Activated CD4-positive, alpha-beta memory T cell treated with anti-CD3 and anti-CD28 coated beads, Interleukin-2, amount 10 ng/mL, durations not matched to agents 7 days and 5 days (primary cell): ENCODE measurements at places on chromosomes 12 and 14. TPM values are rescaled to one million over a fixed set of nuclear protein-coding genes. Genes with fewer than 3 reads are reported as not detected.

SBNO1 gene
- 40.2 TPM for total RNA-seq

C1S gene
- total RNA-seq, result 1.7 TPM

CLEC2D gene
- 446 TPM for total RNA-seq

HOXC10 gene
- not detected for total RNA-seq

PLEKHH1 gene
- total RNA-seq, result 0.53 TPM

RTN1 gene
- total RNA-seq, result not detected

SERPINA9 gene
- not detected for total RNA-seq

FAM161B gene
- total RNA-seq, result 2.1 TPM

DNA sequence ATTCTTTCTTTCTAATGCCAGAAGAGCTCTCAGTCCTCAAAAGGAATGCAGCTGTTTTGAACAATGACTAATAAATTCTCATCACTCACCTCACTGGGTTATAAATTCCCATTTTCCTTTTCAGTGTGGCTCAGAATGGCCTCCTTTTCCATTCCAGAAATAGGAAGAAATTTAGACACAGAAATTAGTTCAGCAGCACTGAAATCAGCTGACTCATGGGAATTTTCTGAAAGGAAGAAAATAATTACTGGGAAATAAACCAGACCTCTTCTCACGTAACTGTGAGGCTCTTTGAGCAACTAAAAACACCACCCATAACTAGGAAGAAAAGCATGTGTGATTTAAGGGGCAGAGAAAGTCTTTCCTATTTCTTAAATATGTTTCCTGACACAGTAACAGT, 23.8 kb downstream of the CD163 start:
- no peaks in the 10 kb centered on the region for H3K4me1 ChIP-seq
- H3K4me3 ChIP-seq, result no peak overlapping the region
- no peaks in the 10 kb centered on the region for H3K36me3 ChIP-seq
- DNase-seq, result no peak
- H3K27ac ChIP-seq, result no peak overlapping the region

- H3K36me3 ChIP-seq, result no peaks in the 10 kb centered on the region
- peak overlapping the region; percentile 46 for H3K4me3 ChIP-seq
- H3K27ac ChIP-seq, result no peak overlapping the region
- peak; percentile 77 for DNase-seq
These were observed 74.2 kb upstream of the NAP1L1 start for GRCh38 chr12:76158518-76159321.

GRCh38 chr12:132660996-132661395, 26.1 kb downstream of the POLE start:
- H3K36me3 ChIP-seq, result peaks cover 87% of the 10 kb centered on the region
- DNase-seq, result no peak
- H3K4me1 ChIP-seq, result peaks cover 39% of the 10 kb centered on the region

DNA sequence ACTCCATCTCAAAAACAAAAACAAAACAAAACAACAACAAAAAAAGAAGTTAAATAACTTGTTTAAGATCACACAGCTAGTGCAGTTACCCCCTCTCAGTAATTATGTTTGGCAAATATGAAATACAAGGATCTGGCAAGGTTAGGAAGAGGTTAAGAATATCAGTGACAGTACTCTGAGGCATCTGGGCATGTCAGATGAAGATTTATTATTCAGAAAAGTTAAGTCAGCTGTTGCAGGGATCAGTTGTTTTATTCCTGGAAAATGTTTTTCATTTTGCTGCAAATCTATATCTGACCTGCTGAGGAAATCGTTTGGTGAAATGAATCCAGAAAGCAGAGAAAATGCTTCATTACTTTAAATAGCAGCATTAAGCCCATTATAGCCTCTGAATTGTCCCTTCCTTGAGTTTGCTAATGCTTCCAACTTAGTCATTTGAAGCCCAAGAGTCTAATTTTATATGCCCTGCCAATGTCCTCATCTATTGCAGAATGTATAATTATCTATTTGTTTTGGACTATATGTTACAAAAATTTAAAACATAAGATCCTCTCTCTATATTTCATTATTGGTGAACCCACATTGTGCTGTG, 8.1 kb downstream of the GPX2 start:
- DNase-seq, result no peak
- no peaks in the 10 kb centered on the region for H3K27me3 ChIP-seq
- peaks cover 31% of the 10 kb centered on the region for H3K4me1 ChIP-seq
- H3K4me3 ChIP-seq, result no peak overlapping the region

DNA sequence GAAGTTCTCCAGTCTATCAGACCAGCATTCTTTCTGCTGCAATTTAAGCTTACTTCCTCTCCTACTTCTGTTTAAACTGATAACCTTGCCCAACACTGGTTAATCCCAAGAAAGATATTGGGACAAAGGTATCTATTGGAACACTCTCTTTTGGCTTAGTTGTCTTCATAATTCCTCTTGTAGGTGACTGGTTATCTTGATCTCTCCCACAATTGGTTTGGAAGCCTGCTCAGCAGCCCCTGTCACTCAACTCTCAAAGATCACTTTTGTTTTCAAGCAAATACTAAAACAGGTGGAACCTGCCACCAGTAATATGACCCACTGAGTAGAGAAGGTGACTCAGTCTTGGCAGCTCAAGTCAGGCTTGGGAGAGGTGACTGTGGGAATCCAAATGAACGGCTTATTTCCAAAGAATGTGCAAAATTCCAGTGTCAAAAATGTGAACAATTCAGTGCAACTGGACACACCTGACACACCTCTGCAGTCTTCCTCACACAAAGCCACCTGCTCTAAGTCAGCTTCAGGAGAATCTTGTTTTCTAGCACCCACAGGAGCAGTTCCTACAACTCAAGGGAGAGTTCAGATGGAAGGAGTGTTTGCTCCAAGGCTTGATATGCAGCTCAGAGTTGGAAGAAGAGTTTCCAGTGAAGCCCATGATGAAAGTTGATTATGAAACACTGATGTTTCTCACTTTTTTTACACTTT, 83.2 kb upstream of the SLC38A2 start:
- no peak for DNase-seq
- peak overlapping the region; percentile 21 for H3K4me3 ChIP-seq
- no peaks in the 10 kb centered on the region for H3K27me3 ChIP-seq

GRCh38 chr12:92898755-92899154, 30.3 kb downstream of the EEA1 start:
- no peak for DNase-seq
- no peaks in the 10 kb centered on the region for H3K27me3 ChIP-seq
- no peak overlapping the region for H3K27ac ChIP-seq
- no peak overlapping the region for H3K4me3 ChIP-seq
- peaks cover 7% of the 10 kb centered on the region for H3K36me3 ChIP-seq

GRCh38 chr14:102625564-102626296, 33.3 kb downstream of the RCOR1 start:
- no peak overlapping the region for H3K27ac ChIP-seq
- DNase-seq, result no peak
- H3K36me3 ChIP-seq, result peaks cover 7% of the 10 kb centered on the region
- H3K4me1 ChIP-seq, result peaks cover 20% of the 10 kb centered on the region

GRCh38 chr12:47087088-47087688, 7.4 kb upstream of the AMIGO2 start:
- H3K4me1 ChIP-seq, result peaks cover 40% of the 10 kb centered on the region
- no peak for DNase-seq
- no peak overlapping the region for H3K4me3 ChIP-seq
- H3K27ac ChIP-seq, result no peak overlapping the region

DNA sequence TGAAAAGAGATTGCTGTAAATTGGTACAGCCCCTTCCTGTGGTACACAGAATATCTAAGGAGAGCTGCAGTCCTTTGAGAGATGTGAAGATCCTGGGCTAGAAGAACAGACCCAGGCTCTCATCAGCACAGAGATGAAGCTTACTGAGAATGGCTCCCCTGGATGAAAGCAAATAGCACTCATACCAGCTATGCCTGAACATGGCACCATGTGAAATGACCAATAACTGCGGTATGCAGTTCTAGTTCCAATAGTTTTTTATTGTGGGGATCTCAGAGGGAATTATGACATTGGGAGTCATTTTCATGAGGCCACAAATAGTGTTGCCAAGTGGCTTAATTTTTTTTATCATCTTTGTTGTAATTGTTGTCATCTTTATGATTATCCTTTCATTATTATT, 15.4 kb upstream of the TRHDE start:
- H3K27me3 ChIP-seq, result no peaks in the 10 kb centered on the region
- H3K36me3 ChIP-seq, result no peaks in the 10 kb centered on the region
- no peak overlapping the region for H3K27ac ChIP-seq
- no peak for DNase-seq
- H3K4me3 ChIP-seq, result no peak overlapping the region

DNA sequence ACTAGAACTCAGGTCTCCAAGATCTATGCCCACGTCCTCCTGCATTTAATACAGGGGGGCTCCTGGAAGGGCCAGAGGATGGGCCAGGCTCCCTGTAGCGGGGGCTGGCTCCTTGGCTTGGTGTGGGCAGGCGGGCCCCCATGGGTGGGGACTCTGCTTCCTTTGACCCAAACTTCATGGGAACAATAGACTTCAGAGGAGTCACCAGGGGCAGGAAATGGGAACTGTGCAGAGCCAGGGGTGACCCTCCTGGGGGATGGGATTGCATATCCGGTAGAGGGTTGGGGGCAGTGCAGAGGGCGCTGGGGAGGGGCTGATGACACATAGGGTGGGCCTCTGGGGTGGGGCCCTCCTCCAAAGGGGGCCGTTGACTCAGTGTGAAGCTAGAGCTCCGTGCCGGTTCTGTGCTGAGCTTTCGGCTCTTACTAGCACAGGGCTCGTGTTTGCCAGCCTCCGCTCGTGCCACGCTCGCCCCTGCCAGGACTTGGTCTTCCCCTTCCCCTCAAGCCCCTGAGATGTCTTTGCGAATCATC, 4.6 kb downstream of the TEAD4 start:
- no peak for DNase-seq
- H3K27me3 ChIP-seq, result peaks cover 34% of the 10 kb centered on the region
- H3K27ac ChIP-seq, result no peak overlapping the region
- peaks cover 15% of the 10 kb centered on the region for H3K4me1 ChIP-seq

DNA sequence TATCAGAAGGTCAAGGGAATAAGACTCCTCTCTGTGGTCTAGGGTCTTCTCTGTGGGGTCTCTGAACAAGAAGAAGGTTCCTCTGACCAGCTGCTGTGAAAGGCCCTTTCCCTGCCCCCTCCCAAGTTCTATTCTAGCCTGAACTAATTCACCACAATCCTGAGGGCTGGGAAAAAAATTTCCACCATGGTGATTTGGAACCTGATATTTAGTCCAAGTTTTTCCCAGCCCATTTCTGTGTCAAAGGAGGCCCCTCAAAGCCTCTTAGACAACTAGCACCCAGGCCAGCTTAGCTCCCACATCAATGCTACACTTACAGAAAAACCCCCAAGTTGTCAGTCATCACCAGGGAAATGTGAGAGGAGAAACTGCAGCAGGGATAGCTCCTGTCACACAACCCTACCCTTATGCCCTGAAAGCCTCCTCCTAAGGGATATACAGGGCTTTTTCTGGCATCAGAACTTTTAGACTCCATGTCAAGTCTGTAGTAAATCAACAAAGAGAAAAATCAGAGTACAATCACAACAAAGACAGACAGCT, 4.5 kb downstream of the FMNL3 start:
- H3K27ac ChIP-seq, result no peak overlapping the region
- peaks cover 64% of the 10 kb centered on the region for H3K4me1 ChIP-seq
- no peak overlapping the region for H3K4me3 ChIP-seq
- no peak for DNase-seq
- H3K27me3 ChIP-seq, result peaks cover 3% of the 10 kb centered on the region

DNA sequence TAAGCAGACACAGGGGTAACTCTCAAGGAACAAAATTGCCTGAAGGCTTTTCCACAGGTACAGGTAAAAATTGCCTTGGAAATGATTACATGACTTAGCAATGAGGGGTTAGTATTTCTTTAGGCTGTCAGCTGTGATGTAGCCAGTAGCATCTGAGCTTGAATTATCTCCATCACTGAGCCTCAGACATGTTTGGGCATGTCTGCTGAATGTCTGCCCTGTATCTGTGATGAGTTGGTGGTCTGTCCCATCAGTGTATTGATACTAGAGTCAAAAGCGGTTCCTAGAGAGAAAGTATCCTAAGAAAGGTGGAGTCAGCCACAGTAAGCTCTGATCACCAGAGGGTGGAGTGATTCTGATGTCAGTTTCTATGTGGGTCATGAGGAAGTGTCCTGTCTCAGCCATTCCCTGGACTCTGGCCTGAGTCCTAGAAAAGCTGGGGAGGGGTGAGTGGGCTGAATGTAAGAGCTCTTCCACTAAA, 16.3 kb downstream of the AKAP6 start:
- H3K27ac ChIP-seq, result no peak overlapping the region
- no peaks in the 10 kb centered on the region for H3K36me3 ChIP-seq
- DNase-seq, result no peak
- H3K4me1 ChIP-seq, result peaks cover 6% of the 10 kb centered on the region

GRCh38 chr12:129331356-129332085, 478.2 kb downstream of the GLT1D1 start:
- H3K36me3 ChIP-seq, result no peaks in the 10 kb centered on the region
- no peaks in the 10 kb centered on the region for H3K4me1 ChIP-seq
- H3K27me3 ChIP-seq, result no peaks in the 10 kb centered on the region
- no peak overlapping the region for H3K27ac ChIP-seq
- H3K4me3 ChIP-seq, result no peak overlapping the region

GRCh38 chr14:72303930-72304329, 371.7 kb downstream of the RGS6 start:
- H3K4me1 ChIP-seq, result peaks cover 7% of the 10 kb centered on the region
- no peak overlapping the region for H3K4me3 ChIP-seq
- no peak overlapping the region for H3K27ac ChIP-seq
- no peaks in the 10 kb centered on the region for H3K36me3 ChIP-seq
- H3K27me3 ChIP-seq, result peaks cover 55% of the 10 kb centered on the region

DNA sequence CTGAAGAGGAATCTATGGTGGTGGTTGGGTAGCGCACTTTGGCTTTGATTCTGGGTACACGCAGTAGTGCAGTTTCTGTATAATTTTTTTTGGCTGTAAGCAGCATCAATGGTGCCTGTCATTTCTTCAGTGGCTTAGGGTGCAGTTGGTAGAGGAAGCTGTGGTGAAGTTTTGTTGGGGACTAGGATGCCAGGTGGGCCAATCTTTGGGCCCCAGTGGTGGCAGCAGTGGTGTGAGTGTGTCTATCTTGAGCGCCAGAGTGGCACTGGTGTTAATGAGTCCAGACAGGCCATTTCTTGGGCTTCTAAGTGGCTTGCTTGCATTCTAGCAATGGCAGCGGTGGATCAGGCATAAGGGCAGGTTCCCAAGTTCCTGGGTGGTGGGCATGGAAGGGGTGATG, 33.8 kb upstream of the CCND2 start:
- peaks cover 15% of the 10 kb centered on the region for H3K4me1 ChIP-seq
- no peak overlapping the region for H3K4me3 ChIP-seq
- DNase-seq, result no peak
- H3K27me3 ChIP-seq, result peaks cover 44% of the 10 kb centered on the region
- no peak overlapping the region for H3K27ac ChIP-seq
- H3K36me3 ChIP-seq, result peaks cover 18% of the 10 kb centered on the region
